ENCODE measurements at places on chromosomes 4 and X.

- no peak for DNase-seq
Measured at GRCh38 chr4:18052158-18052557, 30.6 kb upstream of the LCORL start.

- DNase-seq, result no peak
Measured at GRCh38 chr4:144579411-144580030, 66.4 kb upstream of the HHIP start.

- no peak for DNase-seq
Measured at GRCh38 chr4:12697970-12698369, 786.2 kb downstream of the RAB28 start.

- DNase-seq, result no peak
Measured at GRCh38 chr4:147198411-147199051, 252.9 kb upstream of the TTC29 start.

DNA sequence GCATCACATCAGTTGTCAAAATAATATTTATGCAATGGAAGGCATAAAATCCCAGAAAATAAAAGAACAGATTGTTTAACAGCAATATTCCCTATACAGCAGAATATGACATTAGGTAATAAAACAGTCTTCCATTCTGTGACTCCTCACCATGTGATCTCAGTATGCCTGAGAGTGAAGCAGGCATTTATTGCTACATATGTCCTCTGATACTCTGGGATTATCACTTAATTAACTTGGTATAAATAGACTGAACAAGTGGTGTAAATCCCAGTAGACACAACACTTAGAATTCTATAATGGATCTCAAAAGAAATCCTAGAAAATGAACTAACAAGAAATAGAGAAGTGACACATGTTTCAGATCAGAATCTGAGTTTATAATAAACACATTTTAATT lies 841.3 kb downstream of the PDHA2 start:
- no peak for DNase-seq

DNA sequence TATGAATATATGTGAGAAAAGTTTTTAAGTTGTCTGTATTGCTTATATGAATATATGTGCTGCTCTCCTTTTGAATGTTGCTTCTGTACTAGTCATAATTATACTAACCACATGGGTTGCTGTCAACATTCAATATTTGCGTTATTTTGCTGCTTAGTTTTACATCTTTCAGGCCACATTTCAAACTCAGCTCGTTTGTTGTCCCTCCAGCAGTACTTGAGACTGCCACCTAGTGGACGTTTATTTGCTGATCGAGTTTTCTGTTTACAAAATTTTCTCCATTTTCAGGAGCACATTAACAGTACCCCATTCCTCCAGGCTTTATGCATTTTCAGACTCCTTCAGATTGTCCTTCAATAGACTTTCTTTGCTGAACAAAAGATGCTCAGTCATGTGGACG lies 75.8 kb downstream of the NUDT11 start:
- DNase-seq, result peak; percentile 73

- DNase-seq, result peak; percentile 10
Measured at GRCh38 chr4:4480685-4481398, 61.0 kb downstream of the STX18 start.

Data from NAMALWA (cell line).